Right atrium auricular region (tissue), 2 donors: ENCODE measurements at places on chromosomes 12 and 14. TPM values are rescaled to one million over a fixed set of nuclear protein-coding genes. Genes with fewer than 3 reads are reported as not detected.

DNA sequence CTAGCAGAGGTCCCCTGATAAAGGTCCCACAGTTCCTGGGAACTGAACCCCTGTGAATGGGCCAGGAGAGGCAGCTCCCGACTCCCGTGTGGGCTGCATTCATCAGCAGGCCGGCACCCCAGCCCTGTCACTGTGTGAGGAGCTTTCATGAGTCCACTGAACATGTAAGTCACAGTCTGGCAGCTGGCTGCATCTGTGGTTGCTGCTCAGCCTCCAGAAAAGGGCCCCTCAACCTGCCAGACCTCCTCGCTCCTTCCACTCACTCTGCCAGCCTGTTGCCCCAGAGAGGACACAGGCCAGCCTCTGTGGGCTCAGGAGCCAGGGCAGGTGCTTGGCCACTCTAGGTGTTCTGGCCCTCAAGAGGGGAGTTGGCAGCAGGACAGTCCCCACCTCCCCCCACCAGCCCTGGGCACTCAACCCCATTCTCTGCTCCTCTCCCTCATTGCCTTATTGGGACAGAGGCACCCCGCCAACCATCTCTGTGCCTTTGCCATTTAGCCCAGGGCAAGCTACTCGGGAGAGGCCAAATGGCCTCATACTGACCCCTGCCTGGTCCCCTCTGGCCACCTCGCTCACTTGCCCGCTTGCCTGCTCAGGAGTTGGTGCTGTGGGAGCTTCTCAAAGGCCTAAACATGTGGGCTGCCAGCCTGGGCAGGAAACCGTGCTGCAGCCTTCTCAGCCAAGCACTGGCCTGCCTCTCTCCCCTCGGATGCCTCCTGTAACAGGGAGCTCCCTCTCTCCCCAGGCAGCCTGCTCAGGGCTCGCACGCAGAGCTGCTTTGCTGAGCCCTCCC lies 1.9 kb downstream of the RTL1 start:
- H3K4me1 ChIP-seq = no peaks in the 10 kb centered on the region
- no peak overlapping the region for H3K4me3 ChIP-seq
- H3K27ac ChIP-seq = no peak overlapping the region
- H3K36me3 ChIP-seq = no peaks in the 10 kb centered on the region
- peak; percentile 51 for DNase-seq

- no peak overlapping the region for H3K4me3 ChIP-seq
- no peaks in the 10 kb centered on the region for H3K4me1 ChIP-seq
- no peaks in the 10 kb centered on the region for H3K27me3 ChIP-seq
- no peak overlapping the region for H3K27ac ChIP-seq
- DNase-seq = no peak
Measured at GRCh38 chr12:118288174-118288573, 84.5 kb downstream of the TAOK3 start.

DNA sequence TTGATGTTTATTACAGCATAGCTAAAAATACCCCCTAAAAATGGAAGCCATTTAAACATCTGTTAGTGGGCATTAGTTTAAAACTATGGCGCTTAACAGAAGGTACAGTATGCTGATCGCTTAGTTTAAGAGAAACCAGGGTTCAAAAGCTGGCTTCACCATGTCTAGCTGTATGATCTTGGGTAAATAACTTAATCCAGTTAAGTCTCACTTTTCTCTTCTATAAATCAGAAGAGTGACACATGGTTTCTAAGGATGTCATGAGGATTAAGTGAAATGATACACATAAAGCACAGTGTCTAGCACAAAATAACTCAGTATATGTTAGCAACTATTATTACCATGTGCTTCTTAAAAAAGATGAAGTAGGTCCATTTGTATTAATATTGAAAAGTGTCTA lies 38.7 kb downstream of the STK38L start:
- DNase-seq = no peak
- H3K27me3 ChIP-seq = no peaks in the 10 kb centered on the region
- no peaks in the 10 kb centered on the region for H3K4me1 ChIP-seq
- H3K27ac ChIP-seq = no peak overlapping the region
- no peak overlapping the region for H3K4me3 ChIP-seq

DNA sequence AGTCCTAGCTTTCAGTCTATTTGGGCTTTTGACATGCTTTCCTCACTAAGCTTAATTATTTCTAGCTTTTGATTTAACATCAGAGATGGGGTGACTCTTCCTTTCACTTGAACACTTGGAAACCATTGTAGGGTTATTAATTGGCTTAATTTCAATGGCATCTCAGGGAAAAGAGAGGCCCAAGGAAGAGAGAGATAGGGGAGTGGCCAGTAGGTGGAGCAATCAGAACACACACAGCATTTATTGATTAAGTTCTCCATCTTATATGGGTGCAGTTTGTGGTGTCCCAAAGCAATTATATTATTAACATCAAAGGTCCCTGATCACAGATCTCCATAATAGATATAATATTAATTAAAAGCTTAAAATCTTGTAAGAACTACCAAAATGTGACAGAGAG lies 1466.1 kb upstream of the SEL1L start:
- DNase-seq = no peak
- no peaks in the 10 kb centered on the region for H3K36me3 ChIP-seq
- H3K4me1 ChIP-seq = no peaks in the 10 kb centered on the region
- no peaks in the 10 kb centered on the region for H3K27me3 ChIP-seq
- no peak overlapping the region for H3K4me3 ChIP-seq

Gene IRAK3
- total RNA-seq = 15.8 TPM

Gene NFE2
- 2.9 TPM for total RNA-seq
